ENCODE measurements at places on chromosomes 2 and 18. TPM values are rescaled to one million over a fixed set of nuclear protein-coding genes. Genes with fewer than 3 reads are reported as not detected.

Gene POLR1A
- 18.3 TPM for total RNA-seq

Gene C1GALT1C1L
- total RNA-seq, result 1.8 TPM

Gene LRRC30
- not detected for total RNA-seq

Gene HEATR5B
- 39.2 TPM for total RNA-seq

Gene ACTG2
- 24.4 TPM for total RNA-seq

Gene ANKAR
- 23.5 TPM for total RNA-seq

Gene BOD1L2
- not detected for total RNA-seq

Gene ERICH2
- total RNA-seq, result not detected

Gene FBXO11
- total RNA-seq, result 56.6 TPM

Gene IGFBP2
- 35.8 TPM for total RNA-seq

Gene NOL4
- 14.3 TPM for total RNA-seq

Gene PROC
- total RNA-seq, result not detected

Gene CHRNA1
- total RNA-seq, result not detected

Gene SPEG
- total RNA-seq, result 1.9 TPM

Gene RPRM
- 1.1 TPM for total RNA-seq

Gene GPBAR1
- total RNA-seq, result 2.1 TPM

Gene RAB27B
- total RNA-seq, result 0.33 TPM

Gene VWA3B
- total RNA-seq, result not detected

Gene KANSL1L
- total RNA-seq, result 79.7 TPM

Gene CDKL4
- 1.1 TPM for total RNA-seq

Gene DNAJC5G
- total RNA-seq, result not detected

Gene PID1
- total RNA-seq, result 24.1 TPM

Gene POTEC
- 0.13 TPM for total RNA-seq

Gene SCN9A
- 2.3 TPM for total RNA-seq

Gene CPO
- total RNA-seq, result 0.40 TPM

Gene SAG
- not detected for total RNA-seq

Gene CFC1
- total RNA-seq, result not detected

Gene FAM98A
- total RNA-seq, result 87.5 TPM
